ENCODE measurements at places on chromosomes 4 and X. TPM values are rescaled to one million over a fixed set of nuclear protein-coding genes. Genes with fewer than 3 reads are reported as not detected.

The NIPAL1 gene
- total RNA-seq = not detected

The TLR3 gene
- total RNA-seq = 0.54 TPM

The USP17L17 gene
- total RNA-seq = not detected

The LAS1L gene
- 15.9 TPM for total RNA-seq

The SMIM43 gene
- 3.5 TPM for total RNA-seq

The FGFBP1 gene
- not detected for total RNA-seq

The MSX1 gene
- total RNA-seq = 26.1 TPM

The STATH gene
- total RNA-seq = not detected

The NDST3 gene
- total RNA-seq = not detected

The NOX1 gene
- not detected for total RNA-seq

The ADGRG4 gene
- total RNA-seq = 0.25 TPM

The TIGD2 gene
- 9.9 TPM for total RNA-seq

The RS1 gene
- not detected for total RNA-seq

The DIPK2B gene
- total RNA-seq = not detected

The NSUN7 gene
- total RNA-seq = not detected

The SORCS2 gene
- 4.3 TPM for total RNA-seq

The RAB41 gene
- total RNA-seq = not detected

The MMAA gene
- 7.6 TPM for total RNA-seq

The ANKRD50 gene
- total RNA-seq = 16.4 TPM

The NAP1L2 gene
- not detected for total RNA-seq

The HELT gene
- not detected for total RNA-seq

The BRS3 gene
- total RNA-seq = not detected
